Activated CD8-positive, alpha-beta memory T cell treated with anti-CD3 and anti-CD28 coated beads for 1 hour (primary cell): ENCODE measurements at places on chromosomes 3 and 15.

DNA sequence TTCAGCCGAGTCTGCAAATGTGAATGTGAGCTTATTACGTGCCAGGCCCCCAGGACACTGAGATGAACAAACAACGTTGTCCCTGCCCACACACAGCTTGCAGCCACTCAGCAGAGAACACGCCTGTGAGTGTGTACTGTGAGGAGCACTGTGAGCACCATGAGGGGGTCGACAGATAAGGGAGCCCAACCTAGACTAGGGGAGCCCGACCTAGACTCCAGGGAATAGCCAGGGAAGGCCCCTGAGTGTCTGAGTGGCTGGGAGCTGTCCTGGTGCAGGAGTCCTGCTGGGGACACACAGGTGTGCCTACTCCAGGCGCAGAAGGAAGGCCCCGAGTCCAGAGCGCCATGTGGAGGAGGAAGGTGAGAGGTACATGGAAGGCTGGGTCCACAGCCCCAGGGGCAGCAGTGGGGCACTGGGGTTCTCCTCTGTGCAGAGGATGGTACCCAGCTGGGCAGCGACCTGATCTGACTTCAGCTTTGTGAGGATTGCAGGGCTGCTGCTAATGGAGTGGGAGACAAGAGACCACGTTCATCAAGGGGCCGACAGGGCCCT lies 36.5 kb downstream of the MGLL start:
- no peak for DNase-seq

DNA sequence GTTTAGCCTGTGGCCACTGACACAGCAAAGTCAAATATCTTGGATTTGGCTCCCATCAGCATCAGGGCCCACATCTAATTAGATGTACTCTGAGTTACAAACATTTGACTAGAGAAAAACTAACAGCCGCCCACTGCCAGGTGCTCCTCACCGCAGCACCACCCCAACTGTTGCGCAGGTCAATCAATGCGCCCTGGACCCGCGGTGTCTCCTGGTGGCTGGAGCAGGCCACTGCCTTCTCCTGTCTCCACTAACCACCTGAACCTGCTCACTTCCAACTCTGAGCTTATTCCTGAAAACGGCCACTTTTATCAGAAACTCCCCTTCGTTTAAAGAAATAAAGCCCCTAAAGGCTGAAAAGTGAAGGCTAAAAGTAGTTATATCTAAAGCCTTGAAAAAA lies 4.3 kb downstream of the RIOX2 start:
- DNase-seq = no peak

- no peak for DNase-seq
Observed at GRCh38 chr3:47315069-47315647, 32.4 kb downstream of the KLHL18 start.

- DNase-seq = no peak
Observed at GRCh38 chr3:112602217-112602838, 38.6 kb downstream of the CCDC80 start.

DNA sequence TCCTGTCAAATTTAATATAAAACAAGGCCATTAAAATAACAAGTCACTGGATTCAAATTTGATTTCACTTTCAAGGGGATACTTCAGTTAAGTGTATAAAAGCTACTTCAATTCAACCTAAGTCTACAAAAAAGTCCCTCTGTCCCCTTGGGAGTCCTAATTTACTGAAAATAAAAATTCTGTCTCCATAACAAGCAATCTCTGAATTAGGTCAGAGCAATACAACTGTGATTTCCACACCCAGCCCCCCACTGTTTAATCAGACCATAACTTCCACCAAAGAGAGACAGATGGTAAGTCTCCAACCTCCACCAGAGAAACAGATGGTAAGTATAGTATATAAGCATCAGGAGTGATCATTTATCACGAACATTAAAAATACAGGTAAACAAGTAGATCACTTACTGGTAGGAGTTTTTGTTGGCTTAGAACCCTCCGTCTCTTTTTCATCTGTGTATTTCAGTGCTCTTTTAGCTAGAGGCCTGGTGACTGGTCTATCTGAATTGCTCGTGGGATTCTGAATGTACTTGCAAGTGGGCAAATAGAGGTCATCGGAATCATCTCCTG lies 12.1 kb downstream of the SGO1 start:
- no peak for DNase-seq

DNA sequence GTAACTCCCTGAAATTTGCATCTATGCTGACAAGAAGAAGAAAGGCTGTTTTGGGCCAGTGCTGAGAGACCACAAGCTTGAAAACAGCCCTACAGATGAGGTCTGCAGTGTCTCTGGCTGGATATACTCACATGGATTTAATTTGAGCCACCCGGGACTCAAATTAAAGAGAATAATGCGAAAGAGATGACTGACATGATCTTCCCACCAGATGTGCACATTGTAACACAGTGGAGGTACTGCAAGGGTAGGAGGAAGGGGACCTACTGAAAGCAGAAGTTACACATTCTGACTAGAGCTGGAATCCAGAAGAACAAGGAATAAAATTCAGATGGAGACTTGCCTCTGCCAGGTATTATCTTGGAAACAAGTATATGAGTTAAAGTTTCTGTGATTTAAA lies 728.3 kb upstream of the SGO1 start:
- no peak for DNase-seq
